ENCODE measurements at places on chromosomes 12 and 14.
A peak's percentile ranks its signal among the peaks of the same experiment; 100 is the strongest.

DNA sequence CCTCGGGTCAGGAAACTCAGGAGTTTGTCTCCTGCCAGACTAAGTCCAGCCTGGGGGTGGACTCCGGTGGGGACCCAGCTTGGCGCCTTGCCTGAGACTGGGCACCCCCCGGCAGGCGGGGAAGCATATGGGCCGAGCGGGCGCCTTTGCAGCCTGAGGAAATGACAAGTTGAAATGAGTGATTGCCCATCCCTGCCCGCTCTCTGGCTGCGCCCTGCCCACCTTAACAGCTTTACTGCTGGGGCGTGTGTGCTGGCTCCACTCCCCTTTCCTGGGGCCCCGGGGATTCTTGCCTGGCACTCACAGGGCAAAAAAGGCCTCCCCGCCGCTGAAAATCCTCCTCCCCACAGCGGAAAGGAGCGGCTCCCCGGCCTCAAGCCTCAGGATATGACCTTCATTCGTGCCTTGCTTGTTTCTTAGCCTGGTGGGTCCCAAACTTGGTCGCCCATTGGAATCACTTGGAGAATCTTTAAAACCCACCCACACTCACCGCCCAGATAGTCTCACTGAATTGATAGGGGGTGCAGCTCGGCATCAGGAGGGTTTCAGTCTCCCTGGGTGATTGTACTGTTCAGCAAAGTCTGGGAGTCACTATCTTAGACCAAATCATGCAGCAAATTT, 1.5 kb downstream of the RFLNA start:
- H3K4me1 ChIP-seq, result no peaks in the 10 kb centered on the region
- no peak overlapping the region for H3K27ac ChIP-seq
- no peak for DNase-seq
- H3K4me3 ChIP-seq, result no peak overlapping the region
- H3K27me3 ChIP-seq, result peaks cover 47% of the 10 kb centered on the region

DNA sequence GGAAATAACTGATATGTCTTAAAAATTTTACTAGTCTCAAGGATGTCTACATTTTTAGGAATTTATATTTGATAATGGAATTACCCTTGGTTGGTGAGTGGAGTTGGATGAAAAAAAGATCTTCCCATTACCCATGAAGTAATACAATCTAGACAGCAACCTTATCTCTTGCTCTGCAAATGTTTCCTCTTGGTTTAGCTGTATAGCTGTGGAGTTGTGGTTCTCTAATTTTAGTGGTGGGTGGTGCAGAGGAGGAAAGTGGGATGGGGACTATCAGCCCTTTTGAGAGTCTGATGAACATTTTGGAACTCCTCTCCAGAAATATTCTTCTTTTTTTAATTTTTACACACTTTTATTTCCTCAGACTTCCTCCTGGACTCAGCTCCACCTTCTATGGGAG, 17.1 kb downstream of the SPX start:
- H3K27ac ChIP-seq, result no peak overlapping the region
- H3K4me1 ChIP-seq, result no peaks in the 10 kb centered on the region
- no peak for DNase-seq
- H3K4me3 ChIP-seq, result no peak overlapping the region

GRCh38 chr14:43215524-43215923, 1291.6 kb downstream of the FSCB start:
- DNase-seq, result no peak
- H3K4me3 ChIP-seq, result no peak overlapping the region
- H3K4me1 ChIP-seq, result no peaks in the 10 kb centered on the region
- H3K36me3 ChIP-seq, result no peaks in the 10 kb centered on the region
- no peak overlapping the region for H3K27ac ChIP-seq

GRCh38 chr14:55458800-55459515, 18.5 kb upstream of the TBPL2 start:
- H3K27ac ChIP-seq, result peak overlapping the region; percentile 54
- DNase-seq, result no peak
- no peak overlapping the region for H3K4me3 ChIP-seq
- H3K27me3 ChIP-seq, result no peaks in the 10 kb centered on the region
- peaks cover 25% of the 10 kb centered on the region for H3K4me1 ChIP-seq

DNA sequence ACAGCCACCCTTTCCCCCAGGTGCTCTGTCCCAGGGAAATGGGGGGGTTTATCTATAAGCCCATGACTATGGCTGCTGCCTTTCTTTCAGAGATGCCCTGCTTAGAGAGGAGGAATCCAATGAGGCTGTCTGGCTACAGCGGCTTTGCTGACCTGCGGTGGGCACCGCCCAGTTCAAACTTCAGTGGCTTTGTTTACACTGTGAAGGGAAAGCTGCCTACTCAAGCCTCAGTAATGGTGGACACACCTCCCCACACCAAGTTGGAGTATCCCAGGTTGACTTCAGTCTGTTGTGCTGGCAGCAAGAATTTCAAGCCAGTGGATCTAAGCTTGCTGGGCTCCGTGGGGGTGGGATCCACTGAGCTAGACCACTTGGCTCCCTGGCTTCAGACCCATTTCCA, 869.2 kb downstream of the SLC6A15 start:
- no peak for DNase-seq
- H3K4me1 ChIP-seq, result no peaks in the 10 kb centered on the region
- no peak overlapping the region for H3K4me3 ChIP-seq
- no peak overlapping the region for H3K27ac ChIP-seq

- H3K4me3 ChIP-seq, result no peak overlapping the region
- no peak for DNase-seq
- peaks cover 48% of the 10 kb centered on the region for H3K36me3 ChIP-seq
- no peaks in the 10 kb centered on the region for H3K4me1 ChIP-seq
- H3K27me3 ChIP-seq, result no peaks in the 10 kb centered on the region
These were observed 29.0 kb downstream of the CHGA start for GRCh38 chr14:92951912-92952471.

GRCh38 chr12:113857371-113857770, 108.8 kb downstream of the RBM19 start:
- peaks cover 2% of the 10 kb centered on the region for H3K4me1 ChIP-seq
- H3K27me3 ChIP-seq, result no peaks in the 10 kb centered on the region
- no peak for DNase-seq
- no peak overlapping the region for H3K4me3 ChIP-seq
- no peaks in the 10 kb centered on the region for H3K36me3 ChIP-seq

- peaks cover 11% of the 10 kb centered on the region for H3K4me1 ChIP-seq
- H3K27ac ChIP-seq, result no peak overlapping the region
- H3K4me3 ChIP-seq, result no peak overlapping the region
These were observed 20.9 kb downstream of the ACTR6 start for GRCh38 chr12:100221523-100221922.

DNA sequence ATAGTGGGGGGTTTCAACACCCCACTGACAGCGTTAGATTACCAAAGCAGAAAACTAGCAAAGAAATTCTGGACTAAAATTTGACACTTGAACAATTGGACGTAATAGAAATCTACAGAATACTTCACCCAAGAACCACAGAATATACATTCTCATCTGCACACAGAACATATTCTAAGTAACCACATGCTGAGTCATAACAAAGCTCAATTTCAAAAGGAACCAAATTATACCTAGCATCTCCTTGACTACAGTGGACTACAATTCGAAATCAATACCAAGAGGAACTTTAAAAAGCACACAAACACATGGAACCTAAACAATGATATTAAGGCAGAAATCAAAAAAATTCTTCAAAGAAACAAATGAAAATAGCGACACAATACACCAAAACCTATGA, 871.6 kb upstream of the MDGA2 start:
- DNase-seq, result no peak
- no peak overlapping the region for H3K4me3 ChIP-seq
- no peak overlapping the region for H3K27ac ChIP-seq
- no peaks in the 10 kb centered on the region for H3K4me1 ChIP-seq
- peaks cover 13% of the 10 kb centered on the region for H3K27me3 ChIP-seq

DNA sequence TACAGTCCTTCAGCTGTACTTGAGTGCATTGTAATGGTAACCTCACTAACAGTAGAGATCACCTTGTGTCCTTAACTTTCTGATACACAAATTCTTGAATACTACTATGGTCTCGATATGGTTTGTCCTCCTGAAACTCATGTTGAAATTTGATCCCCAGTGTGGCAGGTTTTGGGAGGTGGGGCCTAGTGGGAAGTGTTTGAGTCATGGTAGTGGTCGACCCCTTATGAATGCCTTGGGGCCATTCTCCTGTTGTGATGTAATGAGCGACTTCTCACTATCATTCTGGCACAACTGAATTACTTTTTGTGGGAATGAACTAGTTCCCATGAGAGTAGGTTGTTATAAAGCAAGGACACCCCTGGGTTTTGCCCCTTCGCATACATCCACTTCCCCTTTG, 52.3 kb downstream of the IPO8 start:
- no peaks in the 10 kb centered on the region for H3K27me3 ChIP-seq
- no peak for DNase-seq
- no peaks in the 10 kb centered on the region for H3K4me1 ChIP-seq
- H3K36me3 ChIP-seq, result no peaks in the 10 kb centered on the region
- no peak overlapping the region for H3K4me3 ChIP-seq

DNA sequence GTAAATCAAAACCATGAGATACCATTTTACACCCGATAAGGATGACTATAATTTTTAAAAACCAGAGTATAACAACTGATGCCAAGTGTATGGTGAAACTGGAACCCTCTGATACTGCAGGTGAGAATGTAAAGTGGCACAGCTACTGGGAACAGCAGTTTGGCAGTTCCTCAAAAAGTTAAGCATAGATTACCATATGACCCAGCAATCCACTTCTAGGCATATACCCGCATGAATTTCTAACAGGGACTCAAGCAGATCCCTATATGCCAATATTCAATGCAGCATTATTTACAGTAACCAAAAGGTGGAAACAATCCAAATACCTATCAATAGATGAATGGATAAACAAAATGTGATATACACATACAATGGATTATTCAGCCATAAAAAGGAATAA, 57.4 kb downstream of the BAZ1A start:
- H3K4me1 ChIP-seq, result no peaks in the 10 kb centered on the region
- peaks cover 56% of the 10 kb centered on the region for H3K36me3 ChIP-seq
- no peak overlapping the region for H3K4me3 ChIP-seq
- H3K27me3 ChIP-seq, result no peaks in the 10 kb centered on the region

DNA sequence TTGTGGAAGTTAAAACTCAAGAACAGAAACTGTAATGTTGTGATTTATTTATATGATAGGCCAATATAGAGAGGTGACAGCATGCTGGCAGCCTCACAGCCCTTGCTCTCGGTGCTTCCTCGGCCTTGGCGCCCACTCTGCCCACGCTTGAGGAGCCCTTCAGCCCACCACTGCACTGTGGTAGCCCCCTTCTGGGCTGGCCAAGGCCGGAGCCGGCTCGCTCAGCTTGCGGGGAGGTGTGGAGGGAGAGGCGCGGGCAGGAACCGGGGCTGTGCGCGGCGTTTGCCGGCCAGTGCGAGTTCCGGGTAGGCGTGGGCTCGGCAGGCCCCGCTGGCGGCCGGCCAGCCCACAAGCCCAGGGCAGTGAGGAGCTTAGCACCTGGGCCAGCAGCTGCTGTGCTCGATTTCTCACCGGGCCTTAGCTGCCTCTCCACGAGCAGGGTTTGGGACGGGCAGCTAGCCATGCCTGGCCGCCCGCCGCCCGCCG, 65.8 kb upstream of the SLC8A3 start:
- H3K27me3 ChIP-seq, result peaks cover 39% of the 10 kb centered on the region
- DNase-seq, result no peak
- H3K27ac ChIP-seq, result no peak overlapping the region
- no peaks in the 10 kb centered on the region for H3K4me1 ChIP-seq

DNA sequence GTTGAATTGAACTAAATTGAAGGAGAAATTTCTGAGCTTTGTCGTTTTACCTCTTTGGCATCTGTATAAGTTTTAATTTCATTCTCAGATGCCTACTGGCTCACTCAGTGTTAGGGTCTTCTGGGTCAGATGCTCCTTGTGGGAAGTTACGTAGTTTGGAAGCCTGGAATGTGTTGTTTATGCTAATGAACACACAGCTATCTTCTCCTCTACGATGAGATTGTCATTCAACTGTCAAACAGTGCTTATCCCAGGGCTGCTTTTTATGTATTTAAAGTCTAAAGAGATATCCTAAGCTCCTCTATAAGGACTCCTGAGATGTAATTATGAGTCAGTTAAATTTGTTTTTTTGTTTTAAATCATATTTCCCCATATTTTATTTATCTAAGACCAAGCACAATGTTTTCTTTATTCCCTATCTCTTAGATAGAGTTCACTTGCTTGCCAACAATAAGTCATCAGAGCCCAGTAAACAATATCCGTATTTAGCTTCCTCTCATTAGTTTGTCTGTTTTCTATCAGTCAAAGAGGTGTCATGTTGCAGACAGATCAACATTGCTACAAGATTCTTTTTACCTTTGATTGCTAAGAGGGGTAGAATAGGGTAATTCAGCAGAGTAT, 368.0 kb upstream of the PDE3A start:
- H3K27ac ChIP-seq, result no peak overlapping the region
- no peaks in the 10 kb centered on the region for H3K27me3 ChIP-seq
- H3K36me3 ChIP-seq, result no peaks in the 10 kb centered on the region
- H3K4me1 ChIP-seq, result no peaks in the 10 kb centered on the region
- DNase-seq, result no peak

DNA sequence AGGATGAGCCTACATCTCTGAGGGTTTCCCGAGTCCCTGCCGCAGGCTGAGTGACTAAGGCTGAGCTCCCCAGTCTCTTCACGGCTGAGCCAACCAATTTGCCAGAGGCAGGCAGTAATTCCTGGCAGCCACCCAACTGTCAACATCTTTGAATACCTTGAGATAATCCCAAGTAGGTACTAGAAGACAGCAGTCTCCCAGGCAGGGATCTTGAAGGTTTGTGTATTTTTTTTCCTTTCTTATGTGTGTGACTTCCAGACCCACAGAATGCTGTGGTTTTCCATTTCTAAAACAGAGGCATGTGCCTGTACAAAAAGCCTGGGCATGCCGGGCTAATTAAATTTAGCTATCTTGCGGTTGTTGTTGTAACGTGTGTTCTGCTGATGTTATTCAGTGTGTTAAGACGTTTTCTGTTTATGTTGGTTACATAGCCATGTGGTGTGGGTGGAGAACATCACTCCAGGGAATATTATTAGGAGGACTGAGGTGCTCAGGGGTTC, 155.5 kb downstream of the ANO2 start:
- no peak overlapping the region for H3K27ac ChIP-seq
- H3K36me3 ChIP-seq, result no peaks in the 10 kb centered on the region
- H3K4me3 ChIP-seq, result no peak overlapping the region
- DNase-seq, result no peak

- H3K4me1 ChIP-seq, result no peaks in the 10 kb centered on the region
- H3K27ac ChIP-seq, result no peak overlapping the region
- H3K4me3 ChIP-seq, result no peak overlapping the region
- no peaks in the 10 kb centered on the region for H3K36me3 ChIP-seq
These were observed 36.4 kb upstream of the GARIN6 start for GRCh38 chr12:99611117-99611516.

Measured in RWPE2 (cell line).